ENCODE measurements at places on chromosomes 13 and 19.
A peak's percentile ranks its signal among the peaks of the same experiment; 100 is the strongest.

DNA sequence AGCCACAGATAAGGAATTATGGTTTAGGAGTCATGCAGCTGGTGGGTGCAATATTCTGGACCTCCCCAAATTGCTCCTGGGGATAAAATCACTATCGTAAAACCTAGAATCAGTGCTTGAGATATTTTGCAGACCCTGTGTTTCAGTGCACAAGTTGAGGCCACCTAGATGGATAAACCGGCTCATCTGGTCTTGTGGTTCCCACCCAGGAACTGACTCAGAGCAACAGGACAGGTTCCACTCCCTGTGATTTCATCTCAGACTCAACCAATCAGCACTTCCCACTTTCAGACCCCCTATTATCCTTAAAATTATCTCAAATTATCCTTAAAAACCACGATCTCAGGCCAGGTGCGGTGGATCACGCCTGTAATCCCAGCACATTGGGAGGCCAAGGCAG lies 21.0 kb downstream of the FBXL12 start:
- no peak for DNase-seq

DNA sequence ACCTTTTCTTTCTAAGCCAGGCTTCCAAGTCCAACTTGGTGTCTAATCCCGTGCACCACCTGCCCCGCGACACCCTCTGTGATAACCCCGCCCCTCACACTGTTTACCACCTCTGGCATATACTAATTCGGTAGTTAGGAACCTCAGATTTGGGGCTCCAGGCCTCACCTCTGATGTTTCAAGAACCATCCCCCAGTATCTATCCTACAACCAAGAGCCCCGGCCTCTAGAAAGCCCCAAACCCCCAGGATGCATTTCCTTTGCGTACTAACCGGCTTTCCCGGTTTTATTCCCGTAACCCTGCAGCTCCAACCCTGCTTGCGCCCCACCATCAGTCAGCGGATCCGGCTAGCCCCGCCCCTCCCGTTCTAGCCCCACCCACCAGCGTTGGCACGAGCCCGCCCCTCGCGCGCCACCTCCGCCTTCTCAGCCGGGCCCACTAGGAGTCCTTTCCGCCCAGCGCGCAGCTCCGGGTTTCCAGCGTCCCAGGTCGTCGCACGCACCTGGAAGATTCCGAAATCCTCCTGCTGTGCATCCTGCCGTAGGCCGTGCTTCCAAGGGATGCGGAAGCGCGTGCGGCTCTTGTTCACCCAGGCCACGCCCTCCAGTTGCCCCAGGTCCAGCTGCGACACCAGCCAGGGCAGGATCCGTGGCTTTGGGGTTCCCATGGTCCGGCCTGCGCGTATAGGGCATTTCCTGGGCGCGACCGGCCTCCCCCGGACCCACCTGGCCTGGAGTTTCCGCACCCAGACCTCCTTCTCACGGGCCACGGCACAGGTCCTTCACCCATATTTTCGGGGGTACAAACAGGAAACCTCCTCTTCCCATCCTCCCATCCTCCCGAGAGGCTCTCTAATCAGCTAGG lies 1.3 kb downstream of the IRF3 start:
- DNase-seq, result peak; percentile 95

GRCh38 chr13:99224021-99224420 lies 23.4 kb downstream of the UBAC2 start:
- DNase-seq, result no peak

GRCh38 chr13:114248011-114248410 lies 13.3 kb downstream of the CDC16 start:
- no peak for DNase-seq

- peak; percentile 88 for DNase-seq
Observed at GRCh38 chr19:13155472-13156359, 5.5 kb downstream of the IER2 start.

DNA sequence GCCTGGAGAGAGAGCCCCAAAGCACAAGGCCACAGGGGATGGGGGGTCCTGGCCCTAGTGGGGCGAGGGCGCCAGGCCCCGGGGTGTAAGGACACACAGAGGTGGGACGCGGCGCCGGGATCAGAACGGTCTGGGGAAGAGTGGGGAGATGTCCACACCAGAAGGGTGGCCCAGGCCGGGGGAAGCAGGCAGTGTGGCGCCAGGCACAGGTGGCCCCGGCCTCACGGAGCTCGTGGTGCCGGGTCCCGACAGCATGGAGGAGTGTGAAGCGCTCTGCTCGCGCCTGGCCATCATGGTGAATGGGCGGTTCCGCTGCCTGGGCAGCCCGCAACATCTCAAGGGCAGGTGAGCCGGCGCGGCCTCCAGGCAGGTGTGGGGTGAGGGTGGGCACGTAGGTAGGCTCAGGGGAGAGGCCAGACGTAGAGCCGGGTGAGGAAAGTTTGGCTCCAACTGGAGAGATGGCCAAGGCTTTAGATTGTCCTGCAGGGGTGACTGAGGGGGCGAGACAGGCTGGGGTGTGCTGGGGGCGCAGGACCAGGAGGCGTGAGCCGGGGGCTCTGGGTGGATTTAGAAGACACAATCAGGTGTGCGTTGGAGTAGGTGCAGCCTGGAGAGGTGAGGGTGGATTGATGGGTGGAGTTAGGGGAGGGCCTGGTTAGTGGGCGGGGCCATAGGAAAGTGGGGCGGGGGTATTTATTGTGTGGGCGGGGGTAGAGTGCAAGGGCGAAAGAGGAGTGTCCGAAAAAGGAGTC lies 2.9 kb upstream of the ARHGAP45 start:
- no peak for DNase-seq

DNA sequence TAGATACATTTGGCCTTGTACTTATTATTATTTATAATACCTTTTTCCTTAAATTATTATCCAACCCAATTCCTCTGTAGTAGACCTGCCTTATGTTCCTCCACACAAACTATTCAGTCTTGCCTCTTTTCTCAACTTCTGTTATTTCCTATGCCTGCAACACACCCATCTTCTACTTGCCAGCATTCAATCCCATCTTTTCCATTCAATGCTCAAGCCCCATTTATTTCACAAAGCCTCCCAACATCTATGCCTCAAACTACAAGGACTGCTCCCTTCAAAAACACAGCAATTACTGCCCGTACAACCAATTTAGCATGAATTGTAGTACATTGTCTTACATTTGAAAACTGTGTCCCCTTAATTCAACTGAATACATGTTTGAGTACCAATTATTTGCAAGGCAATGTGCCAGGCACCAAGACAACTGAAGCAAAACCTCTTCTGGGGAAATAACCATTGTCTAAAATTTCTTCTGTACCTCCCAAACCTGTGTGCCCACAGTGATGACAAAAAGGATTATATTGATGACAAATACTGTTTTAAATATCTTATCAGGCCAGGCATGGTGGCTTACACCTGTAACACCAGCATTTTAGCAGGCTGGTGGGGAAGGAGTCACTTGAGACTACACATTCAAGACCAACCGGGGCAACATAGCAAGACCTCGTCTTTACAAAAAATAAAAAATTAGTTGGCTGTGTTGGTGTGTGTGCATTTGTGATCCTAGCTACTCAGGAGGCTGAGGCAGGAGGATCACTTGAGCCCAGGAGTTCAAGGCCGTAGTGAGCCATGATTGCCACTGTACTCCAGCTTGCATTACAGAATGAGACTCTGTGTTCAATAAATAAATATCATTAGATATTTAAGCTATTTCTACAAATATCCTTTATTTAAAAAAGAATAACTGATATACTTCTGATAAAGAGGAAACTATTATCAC lies 35.1 kb downstream of the ELF1 start:
- no peak for DNase-seq

All from stimulated activated naive CD8-positive, alpha-beta T cell treated with anti-CD3 and anti-CD28 coated beads, Interleukin-15, Interleukin-2, amounts not matched to agents 100 U/mL and 50 U/mL, for 24 hours (primary cell).